IgD-negative memory B cell (primary cell): ENCODE measurements at places on chromosomes 6 and 20. TPM values are rescaled to one million over a fixed set of nuclear protein-coding genes. Genes with fewer than 3 reads are reported as not detected.

RHAG gene
- polyA plus RNA-seq = not detected

KCNQ2 gene
- 0.29 TPM for polyA plus RNA-seq

MACROD2 gene
- polyA plus RNA-seq = 1.3 TPM

MTRF1L gene
- polyA plus RNA-seq = 12.5 TPM

ENPP5 gene
- 1.7 TPM for polyA plus RNA-seq

UNC5CL gene
- 0.76 TPM for polyA plus RNA-seq

SUPT3H gene
- polyA plus RNA-seq = 8.5 TPM

GRM1 gene
- not detected for polyA plus RNA-seq

HFE gene
- polyA plus RNA-seq = 7.2 TPM

SLC25A27 gene
- not detected for polyA plus RNA-seq

VGLL2 gene
- not detected for polyA plus RNA-seq
